ENCODE measurements at places on chromosomes 16 and 17.

DNA sequence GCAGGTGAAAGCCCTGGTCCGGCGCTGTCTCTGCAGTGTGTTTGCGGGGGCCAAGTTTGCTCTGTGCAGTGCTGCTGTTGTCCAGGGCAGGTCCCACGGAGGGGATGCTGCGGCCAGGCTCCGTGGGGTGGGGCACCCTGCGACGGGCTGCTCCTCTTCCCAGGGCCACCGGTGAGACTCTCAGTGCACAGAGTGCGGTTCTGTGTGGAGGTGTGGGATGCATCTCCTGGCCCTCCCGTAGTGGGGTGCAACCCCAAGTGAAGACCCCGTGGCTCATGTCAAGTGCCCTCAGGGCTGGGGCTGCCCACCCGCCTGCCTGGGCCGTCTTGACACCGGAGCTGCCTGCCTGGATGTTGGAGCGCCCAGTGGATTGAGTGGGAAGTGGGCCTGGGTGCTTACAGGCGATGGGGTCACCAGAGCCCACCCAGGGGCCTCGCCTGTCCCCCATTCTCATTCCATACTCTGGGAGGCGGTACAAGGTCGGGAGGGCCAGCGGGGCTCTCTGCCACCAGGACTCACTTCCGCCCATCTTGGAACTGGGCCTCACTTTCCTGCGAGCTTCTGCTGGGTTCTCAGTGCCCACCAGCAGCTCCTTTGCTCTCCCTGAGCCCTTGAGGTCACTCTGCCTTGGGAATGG lies 119.9 kb downstream of the BANP start:
- DNase-seq: no peak

- no peak for DNase-seq
Measured at GRCh38 chr16:54171626-54172537, 114.7 kb downstream of the IRX3 start.

GRCh38 chr16:50611332-50611934 lies 63.2 kb downstream of the NKD1 start:
- DNase-seq: no peak

- no peak for DNase-seq
Measured at GRCh38 chr17:37518826-37519225, 29.1 kb downstream of the DUSP14 start.

- DNase-seq: no peak
Measured at GRCh38 chr17:34816848-34817247, 144.4 kb downstream of the CCT6B start.

GRCh38 chr16:2966808-2967191 lies 2.3 kb upstream of the PAQR4 start:
- DNase-seq: no peak

Data from dorsolateral prefrontal cortex (tissue), 122 donors.